Activated naive CD8-positive, alpha-beta T cell treated with anti-CD3 and anti-CD28 coated beads for 36 hours (primary cell): ENCODE measurements at places on chromosomes 1 and 21.

DNA sequence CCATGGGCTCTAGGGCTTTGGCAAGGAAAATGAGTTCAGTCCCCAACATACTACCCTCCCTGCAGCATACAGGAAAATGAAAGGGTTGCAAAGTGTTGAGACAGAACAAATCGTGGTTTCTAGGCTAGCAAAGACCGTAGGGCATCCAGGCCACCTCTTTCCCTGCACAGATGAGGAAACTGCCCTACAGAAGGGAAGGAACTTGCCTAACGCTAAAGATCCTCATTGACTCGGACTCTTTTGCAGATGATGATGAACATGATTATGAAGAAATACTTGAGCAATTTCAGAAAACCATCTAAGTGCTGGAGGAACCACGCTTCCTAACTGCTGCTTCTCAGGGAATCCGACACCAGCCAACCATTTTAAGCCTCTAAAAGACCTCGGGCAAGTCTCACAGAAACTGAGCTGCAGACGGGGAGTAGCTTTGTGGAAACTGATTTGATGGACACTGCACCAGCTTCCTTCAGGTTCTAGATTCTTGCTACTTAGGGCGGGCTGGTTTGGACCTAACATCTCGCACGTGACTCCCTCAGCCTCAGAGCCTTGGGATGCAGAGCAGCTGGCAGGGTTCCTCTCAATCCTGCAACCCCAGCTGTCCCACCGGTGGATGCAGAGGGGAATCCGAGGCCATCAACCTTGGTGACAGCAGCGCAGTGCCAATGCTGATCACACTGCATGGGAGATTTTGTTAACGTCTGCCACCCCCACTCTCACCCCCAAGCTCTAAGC, 13.4 kb downstream of the THEMIS2 start:
- no peak for DNase-seq

DNA sequence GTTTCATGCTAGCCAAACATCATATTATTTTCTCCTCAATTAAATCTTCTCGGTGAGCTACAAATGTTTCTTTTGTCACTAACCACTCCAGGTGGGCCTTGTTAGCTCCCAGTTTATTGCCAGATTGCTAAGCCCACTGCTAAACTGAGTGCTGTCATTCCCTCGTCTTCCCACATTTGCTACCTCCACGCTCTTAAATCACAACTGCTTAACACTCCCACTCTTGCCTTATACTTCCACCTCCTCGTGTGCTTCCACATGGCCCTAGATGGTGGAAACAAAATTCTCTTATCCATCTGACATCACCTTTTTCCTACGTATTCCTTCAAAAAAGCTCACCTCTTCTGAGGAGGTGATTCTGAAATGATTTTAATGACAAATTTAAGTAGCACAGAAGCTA, 34.6 kb upstream of the AKT3 start:
- no peak for DNase-seq

- DNase-seq = no peak
Observed at GRCh38 chr1:162709870-162710269, 77.6 kb downstream of the DDR2 start.

DNA sequence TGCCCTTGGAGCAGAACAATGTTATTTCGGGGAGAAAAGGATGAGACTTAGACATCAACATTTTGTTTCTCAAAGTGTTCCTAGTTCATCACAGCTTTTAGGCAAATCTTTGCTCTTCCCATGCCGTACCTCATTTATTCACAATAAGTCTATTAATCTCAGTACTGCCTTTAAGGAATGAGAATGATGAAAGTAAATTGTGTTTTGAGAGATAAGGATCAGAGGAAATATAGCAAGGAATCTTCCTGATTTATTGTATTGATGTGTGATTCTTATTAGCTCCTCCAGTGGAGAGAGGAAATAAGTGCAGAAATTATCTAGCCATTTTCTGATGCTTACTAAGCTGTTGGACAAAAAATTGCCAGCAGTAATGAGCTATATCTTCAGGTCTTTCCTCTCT, 2.0 kb downstream of the POLR3C start:
- DNase-seq = no peak

DNA sequence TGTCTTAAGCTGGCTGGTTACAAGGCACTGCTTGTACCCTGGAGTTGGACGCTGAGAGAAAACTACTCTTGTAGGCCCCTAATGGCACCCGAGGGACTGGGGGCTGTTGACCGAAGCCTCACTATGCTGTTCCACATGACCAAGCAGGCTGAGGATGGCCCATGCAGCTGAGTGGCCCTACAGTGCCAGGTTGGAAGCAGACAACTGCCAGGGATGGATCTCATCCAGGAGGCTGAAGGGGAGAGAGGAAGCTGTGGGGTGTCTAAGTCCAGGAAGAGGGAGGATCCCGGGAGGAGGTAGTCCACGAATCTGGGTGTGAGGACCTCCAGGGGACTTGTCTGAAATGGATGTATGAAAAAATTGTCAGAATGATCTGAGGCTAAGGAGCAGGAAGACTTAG, 45.8 kb downstream of the FOXD2 start:
- DNase-seq = no peak
